HuH-7 (cell line): ENCODE measurements at places on chromosomes 11 and 22.

- no peak for DNase-seq
These were observed 6.7 kb downstream of the ZC3H7B start for GRCh38 chr22:41308054-41308453.

GRCh38 chr11:94507485-94507884, 4.8 kb upstream of the C11orf97 start:
- no peak for DNase-seq

DNA sequence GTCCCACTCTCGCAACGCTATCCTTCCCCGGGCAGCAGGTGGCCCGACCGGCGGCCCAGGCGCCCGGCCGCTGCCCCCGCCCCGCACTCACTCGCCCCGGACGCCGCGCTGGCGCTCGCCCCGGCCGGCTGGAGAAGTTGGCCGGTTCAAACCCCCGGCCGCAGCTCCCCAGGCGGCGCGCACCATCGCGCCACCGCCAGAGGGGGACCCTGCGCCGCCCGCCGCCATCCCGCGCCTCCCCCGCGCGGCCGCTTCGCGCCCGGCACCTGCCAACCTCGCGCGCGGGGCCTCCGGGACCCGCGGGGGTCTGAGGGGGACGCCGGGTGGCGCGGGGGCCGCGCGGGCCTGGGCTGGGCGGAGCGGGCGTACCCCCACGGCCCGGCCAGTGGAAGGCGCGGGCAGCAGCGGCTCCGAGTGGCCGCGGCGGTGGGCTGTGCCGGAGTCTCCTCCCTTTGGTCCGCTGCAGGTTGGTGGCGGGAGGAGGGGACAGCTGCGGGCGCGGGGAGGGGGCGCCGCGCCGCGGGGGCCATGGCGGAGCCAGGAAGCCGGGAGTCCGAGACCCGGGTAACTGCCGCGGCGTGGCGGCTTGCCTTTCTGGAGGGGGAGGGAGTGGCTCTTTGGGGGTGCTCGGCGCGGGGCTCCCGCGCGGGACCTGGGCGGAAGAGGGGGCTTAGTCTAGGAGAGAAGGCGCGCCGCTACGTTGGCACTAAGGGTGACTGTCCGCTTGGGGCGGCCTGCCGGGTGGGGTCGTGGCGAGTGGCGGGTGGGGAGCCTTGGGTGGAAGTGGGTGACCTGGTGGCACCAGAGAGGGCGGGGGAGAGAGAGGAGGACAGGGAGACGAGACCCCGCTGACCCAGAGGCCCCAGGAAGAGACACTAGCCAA, at the start of the genes MPST and TST:
MPST (plus strand) TSS at position 434 of the 883 bp plus-strand sequence; CDS start at position 529, 95 bp downstream.
TST (minus strand) TSS at position 139 of the 883 bp plus-strand sequence. CDS start 715 bp downstream, outside the sequence.
- peak; percentile 94 for DNase-seq

DNA sequence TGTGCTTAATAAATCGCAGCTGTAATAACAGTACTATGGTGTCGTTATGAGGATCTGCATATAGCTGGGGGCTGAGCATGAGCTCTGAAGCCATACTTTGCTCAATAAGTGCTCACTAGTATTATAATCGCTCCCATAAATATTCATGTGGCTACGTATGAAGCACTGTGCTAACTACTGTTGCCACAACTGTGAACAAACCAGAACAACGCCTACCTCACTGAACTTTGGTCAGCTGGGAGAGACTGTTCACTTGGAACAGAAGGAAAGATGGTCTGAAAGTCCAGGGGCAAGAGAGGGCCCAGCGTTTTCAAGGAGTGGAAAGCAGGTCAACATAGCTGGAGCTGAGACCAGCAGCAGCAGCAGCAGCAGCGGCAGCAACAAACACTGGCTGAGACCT, 141.6 kb downstream of the EFCAB6 start:
- DNase-seq = no peak

- DNase-seq = peak; percentile 76
These were observed 59.9 kb downstream of the PPFIBP2 start for GRCh38 chr11:7573558-7574296.

- no peak for DNase-seq
These were observed 31.7 kb upstream of the NAV2 start for GRCh38 chr11:19680829-19681368.

- no peak for DNase-seq
These were observed 8.9 kb downstream of the GDPD5 start for GRCh38 chr11:75516886-75517285.

- DNase-seq = no peak
These were observed 144.9 kb upstream of the SESN3 start for GRCh38 chr11:95375886-95376285.

DNA sequence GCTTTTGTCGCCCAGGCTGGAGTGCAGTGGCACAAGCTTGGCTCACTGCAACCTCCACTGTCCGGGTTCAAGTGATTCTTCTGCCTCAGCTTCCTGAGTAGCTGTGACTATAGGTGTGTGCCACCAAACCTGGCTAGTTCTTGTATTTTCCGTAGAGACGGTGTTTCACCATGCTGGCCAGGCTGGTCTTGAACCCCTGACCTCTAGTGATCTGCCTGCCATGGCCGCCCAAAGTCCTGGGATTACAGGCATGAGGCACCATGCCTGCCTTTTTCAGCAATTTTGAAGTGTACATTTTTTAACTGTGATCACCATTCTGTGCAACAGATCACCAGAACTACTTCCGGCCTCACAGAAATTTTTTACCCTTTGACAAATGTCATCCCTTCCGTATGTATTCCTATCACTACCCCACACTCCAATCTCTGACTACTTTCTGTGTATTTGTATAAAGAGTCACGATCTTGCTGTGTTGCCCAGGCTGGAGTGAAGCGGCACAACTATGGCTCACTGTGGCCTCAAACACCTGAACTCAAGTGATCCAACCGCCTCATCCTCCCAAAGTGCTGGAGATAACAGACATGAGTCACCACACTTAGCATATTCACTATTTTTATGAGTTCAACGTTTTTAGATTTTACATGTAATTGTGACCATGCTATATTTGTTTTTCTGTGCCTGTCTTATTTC, 44.0 kb downstream of the XKR3 start:
- DNase-seq = no peak

DNA sequence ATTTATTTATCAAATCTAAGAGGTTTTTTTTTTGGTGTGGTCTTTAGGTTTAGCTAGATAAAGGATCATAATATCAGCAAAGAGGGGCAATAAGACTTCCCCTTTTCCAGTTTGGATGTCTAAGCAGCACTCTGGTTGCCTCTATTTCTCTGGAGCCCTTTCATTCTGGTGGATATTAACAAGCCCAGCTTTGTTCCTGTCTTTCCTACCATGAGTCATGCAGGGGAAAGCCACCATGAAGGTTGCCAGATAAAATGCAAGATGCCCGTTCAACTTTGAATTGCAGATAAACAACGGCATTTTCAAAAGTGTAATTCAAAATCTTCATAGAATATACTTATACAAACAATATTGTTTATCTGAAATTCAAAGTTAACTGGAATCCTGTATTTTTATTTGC, 143.6 kb downstream of the ADAMTS15 start:
- no peak for DNase-seq

DNA sequence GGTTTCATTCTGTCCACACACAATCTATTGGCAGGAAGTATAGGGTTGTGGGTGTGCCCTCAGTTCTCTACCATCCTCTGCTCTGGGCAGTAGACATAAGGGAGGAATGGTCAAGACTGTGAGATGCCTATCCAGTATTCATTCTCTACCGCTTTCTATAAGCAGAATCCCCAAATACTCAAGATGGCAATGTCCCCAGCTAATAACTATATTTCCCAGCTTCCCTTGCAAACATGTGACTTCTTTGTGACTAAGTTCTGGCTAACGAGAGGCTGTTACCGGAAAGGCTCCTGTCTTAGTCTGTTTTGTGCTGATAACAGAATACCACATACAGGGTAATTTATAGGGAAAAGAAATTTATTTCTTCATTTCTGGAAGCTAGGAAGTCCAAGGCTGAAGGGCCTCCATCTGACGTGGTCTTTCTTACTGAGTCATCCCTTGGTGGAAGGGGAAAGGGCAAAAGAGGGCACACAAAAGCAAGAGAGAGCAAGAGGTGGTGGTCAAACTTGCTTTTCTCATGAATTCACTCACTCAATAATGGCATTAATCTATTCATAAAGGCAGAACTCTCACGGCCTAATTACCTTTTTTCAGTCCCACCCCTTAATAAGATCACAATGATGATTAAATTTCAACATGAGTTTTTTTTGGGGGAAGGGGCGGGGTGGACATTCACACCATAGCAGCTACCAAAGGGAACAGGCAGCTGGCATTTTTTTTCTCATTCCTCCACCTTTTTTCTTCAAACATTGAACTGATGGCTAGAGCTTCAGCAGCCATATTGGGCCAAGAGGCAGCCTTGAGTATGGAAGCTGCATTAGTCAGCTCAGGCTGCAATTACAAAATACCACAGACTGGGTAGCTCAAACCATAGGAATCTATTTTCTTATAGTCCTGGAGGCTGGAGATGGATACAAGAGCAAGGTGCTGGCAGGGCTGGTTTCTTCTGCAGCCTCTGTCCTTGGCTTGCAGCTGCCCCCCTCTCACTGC, 109.7 kb upstream of the OR9Q1 start:
- DNase-seq = no peak

- DNase-seq = no peak
These were observed 34.4 kb downstream of the FBXO7 start for GRCh38 chr22:32509045-32509444.

DNA sequence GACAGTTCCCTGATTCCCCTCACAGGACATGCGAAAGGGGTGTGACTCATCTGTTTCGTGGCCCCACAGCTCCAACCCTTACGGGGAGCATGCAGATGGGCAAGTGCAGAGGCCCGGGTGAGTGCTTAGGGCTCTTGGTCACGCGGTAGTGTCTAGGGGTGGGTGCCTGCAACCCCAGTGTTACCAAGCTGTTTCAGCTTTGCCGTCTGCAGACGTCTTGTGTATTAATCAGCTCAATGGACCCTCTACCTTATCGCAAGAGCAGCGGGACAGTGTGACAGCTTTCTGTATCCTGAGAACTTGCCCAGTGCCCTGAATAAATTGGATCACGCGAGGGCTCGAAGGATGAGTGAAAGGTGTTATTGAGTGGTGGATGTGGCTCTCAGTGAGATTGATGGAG, 816.4 kb upstream of the ANO3 start:
- no peak for DNase-seq

DNA sequence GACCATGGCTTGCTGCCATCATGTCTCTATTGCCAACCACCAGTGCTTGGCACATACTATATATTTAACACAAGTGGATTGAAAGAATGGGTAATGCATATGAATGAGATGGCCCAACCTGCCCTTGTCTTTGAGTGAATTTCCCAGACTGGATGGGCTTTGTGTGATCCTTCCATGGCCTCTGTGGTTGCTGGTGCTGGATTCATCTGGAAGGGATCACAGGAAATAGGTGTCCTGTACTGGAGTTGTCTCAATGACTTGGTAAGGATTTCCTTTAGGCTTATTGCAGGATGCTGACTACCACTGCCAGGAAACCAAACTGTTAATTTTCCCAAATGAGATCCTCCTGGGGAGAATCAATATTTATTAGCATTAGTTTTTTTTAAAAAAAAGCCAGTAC, 328.6 kb downstream of the TMEM135 start:
- DNase-seq = no peak
